Liver (tissue), 10 donors: ENCODE measurements at places on chromosomes 11 and 22. TPM values are rescaled to one million over a fixed set of nuclear protein-coding genes. Genes with fewer than 3 reads are reported as not detected.

Gene SLC22A9
- 10.0 TPM for polyA plus RNA-seq

Gene FAM83F
- polyA plus RNA-seq = 0.39 TPM

Gene DGCR6L
- 88.2 TPM for polyA plus RNA-seq

Gene GVQW3
- polyA plus RNA-seq = 0.26 TPM

Gene BACE1-AS
- 2.9 TPM for polyA plus RNA-seq

Gene APOBEC3H
- not detected for polyA plus RNA-seq

DNA sequence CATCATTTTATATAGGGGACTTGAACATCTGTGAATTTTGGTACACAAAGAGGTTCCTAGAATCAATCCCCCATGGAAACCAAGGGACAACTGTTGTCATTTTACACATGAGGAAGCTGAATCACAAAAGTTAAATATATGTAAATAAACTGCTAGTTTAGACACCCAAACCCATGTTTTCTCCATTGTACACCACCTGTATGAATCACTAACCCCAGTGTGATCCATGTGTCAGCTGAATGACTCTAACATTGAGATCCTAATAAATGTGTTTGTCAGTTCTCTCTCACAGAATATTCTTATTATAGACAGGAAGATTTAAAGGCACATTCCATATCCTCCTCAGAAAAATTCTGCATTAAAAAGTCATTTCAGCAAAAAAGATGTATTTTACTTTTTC is 83.3 kb downstream of the ATG16L2 start:
- H3K4me1 ChIP-seq = peaks cover 8% of the 10 kb centered on the region
- DNase-seq = no peak

GRCh38 chr11:127105593-127106541 is 105.3 kb upstream of the KIRREL3 start:
- no peak for DNase-seq
- H3K36me3 ChIP-seq = no peaks in the 10 kb centered on the region
- no peak overlapping the region for H3K4me3 ChIP-seq
- H3K27ac ChIP-seq = peak overlapping the region; percentile 54
- no peaks in the 10 kb centered on the region for H3K27me3 ChIP-seq

DNA sequence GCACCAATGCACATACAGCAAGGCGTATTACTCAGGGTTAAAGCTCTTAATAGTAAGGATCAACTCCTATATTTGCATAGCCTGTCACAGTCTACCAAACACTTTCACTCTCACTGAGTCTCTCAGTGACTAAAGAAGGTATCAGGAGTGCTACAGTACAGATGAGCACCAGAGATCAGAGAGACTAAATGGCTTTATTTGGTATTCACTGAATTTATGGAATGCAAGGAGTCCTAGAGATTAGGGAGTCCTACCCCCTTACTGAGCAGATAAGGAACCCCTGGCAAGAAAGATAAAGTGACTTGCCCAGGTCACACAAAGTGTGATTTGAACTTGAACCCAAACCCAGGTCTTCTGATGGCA is 396.4 kb upstream of the CCDC90B start:
- no peaks in the 10 kb centered on the region for H3K27me3 ChIP-seq
- no peaks in the 10 kb centered on the region for H3K36me3 ChIP-seq
- H3K4me1 ChIP-seq = no peaks in the 10 kb centered on the region
